ENCODE measurements at places on chromosomes 13 and 19.
A peak's percentile ranks its signal among the peaks of the same experiment; 100 is the strongest.

- DNase-seq: no peak
Measured at GRCh38 chr19:17209126-17210036, 5.8 kb upstream of the USE1 start.

- DNase-seq: no peak
Measured at GRCh38 chr13:87131611-87132010, 539.6 kb upstream of the SLITRK5 start.

DNA sequence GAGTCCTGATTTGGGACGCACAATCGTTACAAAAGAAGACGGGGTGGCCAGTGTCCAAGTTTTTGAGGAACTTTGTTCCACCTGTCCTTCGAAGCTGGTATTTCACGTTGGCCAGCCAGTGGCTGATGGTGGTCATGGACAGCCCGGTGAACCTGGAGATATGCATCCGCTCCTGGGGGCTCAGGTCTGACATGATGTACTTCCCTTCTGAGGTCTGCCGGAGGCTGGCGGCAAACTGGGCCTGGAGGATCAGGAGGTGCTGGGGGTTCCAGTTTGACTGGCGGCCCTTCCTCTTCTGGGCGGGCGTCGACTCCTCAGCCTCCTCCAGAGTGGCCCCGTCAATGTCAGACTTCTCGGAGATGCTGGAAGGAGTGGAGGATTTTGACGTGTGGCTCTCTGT lies 72.4 kb downstream of the TSHZ3 start:
- DNase-seq: no peak

DNA sequence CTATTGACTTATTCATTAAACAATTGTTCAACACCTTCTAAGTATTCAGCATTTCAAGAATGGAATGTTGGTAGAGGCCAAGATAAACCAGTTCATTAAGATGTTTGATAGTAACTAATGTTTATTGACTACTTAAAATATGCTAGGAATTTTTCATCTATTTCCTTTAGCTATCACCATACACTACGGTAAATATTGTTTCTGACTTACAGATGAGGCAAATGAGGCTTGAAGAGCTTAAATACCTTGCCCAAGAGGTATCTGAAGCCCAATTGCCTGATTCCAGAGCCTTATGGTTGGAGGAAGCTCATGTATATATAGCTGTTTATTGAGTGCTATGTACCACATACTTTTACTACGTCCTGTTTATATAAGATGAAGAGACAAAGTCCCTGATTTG lies 286.2 kb downstream of the NDFIP2 start:
- DNase-seq: no peak

DNA sequence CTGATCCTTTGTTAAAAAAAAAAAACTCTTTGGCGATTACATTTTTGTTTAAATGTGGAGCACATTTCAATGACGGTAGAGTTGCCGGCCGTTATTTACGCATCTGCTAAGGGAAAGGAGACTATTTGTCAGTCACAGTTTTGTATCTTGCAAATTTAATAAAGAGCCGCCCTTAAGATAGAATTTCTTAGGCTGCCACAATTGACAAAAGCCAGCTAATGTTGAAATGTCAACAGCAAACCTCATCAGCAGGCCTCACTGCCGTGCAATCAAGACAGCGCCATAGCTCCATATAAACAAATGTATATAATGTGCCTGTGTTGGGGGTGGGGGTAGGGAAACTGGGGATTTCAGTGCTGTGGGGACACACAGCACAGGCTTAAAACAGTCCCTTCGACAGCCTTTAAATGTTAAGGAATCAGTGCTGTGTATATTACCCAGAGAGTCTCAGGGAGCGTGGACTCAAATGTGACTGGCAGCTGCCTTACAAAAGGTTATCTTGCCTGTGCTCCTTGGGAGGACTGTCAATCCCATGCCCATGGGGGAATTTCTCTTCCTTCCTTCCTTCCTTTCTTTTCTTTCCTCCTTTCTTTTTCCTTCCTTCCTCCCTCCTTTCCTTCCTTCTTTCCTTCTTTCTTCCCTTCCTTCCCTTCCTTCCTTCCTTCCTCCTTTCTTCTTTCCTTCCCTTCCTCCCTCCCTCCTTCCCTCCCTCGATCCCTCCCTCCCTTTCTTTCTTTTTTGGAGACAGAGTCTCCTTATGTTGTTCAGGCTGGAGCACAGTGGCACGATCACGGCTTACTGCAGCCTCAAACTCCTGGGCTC lies 108.0 kb downstream of the URI1 start:
- DNase-seq: no peak

DNA sequence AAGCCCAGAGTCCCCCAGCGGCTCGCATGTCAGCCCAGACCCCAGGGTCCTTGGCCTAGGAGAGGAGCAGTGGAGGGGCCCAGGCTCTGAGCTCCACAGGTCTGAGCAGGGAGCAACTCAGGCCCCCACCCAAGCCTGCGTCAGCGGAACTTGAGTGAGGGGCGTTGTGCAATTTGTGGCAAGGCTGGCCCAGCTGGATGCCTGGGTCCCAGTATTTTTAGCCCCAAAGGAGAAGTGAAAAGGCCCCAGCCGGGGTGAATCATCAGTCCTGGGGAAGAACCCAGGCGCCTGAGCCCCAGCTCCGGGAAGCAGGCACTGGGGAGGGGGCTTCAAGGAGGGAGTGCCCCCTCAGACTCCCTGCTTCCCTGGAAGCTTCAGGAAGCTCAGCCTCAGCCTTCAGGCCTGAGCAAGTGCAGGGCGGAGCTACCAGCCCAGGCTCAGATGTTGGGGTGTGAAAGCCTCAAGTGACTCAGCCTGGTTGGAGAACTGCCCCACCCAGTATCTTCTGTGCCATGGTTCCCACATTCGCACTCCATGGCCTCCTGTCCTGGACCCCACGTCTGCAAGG lies 7.2 kb downstream of the MED29 start:
- DNase-seq: no peak

DNA sequence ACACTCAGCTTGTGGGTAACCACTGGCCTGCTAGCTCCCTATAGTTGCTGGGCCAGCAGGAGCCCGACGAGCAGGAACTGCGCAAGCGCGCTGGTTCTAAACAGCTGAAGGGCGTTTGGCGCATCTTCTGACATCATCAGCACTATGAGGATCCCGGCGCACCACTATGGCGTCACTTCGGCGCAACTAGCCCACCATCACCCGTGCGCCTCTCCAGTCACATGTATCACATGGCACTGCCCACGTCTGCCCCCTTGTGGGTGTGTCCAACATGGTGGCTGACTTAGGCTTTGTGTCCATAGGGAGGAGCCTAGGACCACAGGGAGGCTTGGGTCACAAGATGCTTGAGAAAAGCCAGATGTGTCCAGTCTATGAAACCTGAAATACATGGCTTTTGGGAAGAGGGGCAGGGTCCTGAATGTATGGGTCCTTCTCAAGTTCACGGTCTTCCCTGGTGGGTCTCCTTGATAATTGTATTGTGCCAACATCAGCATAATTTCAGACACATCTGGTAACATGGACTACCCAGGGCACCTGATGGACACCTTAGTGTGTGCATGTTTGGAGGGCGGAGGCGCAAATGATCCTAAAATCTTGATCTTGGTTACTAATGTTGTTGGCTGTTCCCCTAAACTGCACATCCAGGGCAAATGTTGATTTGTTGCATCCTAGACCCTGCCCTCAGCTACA lies 18.0 kb downstream of the KLK4 start:
- no peak for DNase-seq

GRCh38 chr19:38733493-38734175 lies 10.6 kb downstream of the CAPN12 start:
- no peak for DNase-seq

DNA sequence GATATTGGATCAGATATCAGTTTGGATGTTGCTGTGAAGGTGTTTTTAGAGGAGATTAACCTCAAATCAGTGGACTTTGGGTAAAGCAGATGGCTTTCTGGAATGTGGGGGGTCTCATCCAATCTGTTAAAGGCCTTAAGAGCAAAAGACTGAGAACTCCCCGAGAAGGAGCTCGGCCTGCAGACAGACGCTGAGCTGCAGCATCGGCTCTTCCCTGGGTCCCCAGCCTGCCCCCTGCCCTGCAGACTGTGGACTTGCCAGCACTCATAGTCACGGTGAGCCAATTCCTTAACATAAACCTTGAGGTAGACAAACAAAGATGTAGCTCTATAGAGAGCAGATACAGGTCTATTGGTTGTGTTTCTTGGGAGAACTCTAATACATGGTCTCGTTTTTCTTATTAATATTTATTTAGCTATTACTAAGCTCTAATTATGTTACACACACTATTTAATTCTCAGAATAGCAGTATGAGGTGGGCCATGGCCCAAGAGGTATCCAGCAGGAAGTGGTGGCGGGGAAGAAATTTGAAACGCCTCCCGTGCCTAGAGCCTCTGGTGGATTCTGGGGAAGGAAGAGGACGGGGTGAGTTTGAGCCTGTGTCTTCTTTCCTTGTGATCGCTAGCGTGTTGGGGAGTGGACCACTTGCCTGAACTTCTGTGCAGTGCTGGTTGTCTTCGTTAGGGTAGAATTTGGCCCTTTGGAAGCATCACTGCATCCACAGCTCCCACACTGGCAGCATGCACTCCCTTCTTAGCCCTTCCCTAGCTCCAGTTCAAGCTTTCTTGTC lies 305.3 kb downstream of the TEX29 start:
- DNase-seq: no peak

- DNase-seq: no peak
Measured at GRCh38 chr19:52703917-52704316, 30.9 kb downstream of the ZNF611 start.

- DNase-seq: no peak
Measured at GRCh38 chr13:27374126-27374613, 50.2 kb upstream of the GTF3A start.

- DNase-seq: no peak
Measured at GRCh38 chr19:4429771-4430171, 27.3 kb downstream of the CHAF1A start.

DNA sequence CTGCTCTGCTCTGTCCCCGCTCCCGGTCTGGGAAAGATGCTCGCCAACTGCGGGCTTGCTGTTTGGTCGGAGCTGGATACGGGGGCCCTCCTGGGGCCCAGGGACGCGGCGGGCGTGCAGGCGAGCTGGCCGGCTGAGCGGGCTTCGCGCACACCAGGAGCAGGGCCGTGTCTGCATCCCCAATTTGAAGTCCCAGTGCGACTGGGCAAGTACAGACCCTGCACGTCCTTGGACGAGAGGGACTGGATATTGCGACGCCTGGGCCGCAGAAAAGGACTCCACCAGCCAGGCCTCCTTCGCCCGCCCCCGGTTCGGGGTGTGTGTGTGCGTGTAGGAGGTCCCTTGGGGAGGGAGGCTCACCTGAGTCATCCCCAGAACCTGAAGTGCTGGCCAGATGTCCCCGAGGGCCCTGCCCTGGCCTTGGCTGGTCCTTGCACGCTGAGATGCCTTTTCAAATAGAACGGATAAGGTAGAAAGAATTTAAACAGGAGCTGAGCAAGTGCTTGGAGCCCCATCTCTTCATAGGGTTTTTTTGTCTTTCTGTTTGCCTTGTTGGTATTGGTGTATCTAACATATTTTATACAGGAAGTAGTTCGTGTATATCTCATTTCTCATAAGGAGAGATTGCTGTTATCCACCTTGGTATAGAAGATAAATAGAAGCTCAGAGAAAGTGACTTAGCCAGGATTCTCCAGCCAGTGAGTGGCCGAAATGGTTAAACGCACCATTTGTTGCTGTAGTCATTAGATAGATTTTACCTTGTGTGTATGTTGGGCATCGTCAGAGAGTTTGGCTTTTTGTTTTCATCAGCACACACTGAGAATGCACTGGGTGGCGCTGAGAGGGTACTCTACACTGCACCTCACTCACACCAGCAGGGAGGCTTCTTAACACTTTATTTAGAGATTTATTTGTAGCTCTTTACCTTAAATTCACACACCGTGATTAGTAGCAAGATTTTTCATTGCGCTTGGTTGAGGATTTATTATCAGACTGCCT lies 1.1 kb downstream of the NAXD start:
- DNase-seq: no peak

DNA sequence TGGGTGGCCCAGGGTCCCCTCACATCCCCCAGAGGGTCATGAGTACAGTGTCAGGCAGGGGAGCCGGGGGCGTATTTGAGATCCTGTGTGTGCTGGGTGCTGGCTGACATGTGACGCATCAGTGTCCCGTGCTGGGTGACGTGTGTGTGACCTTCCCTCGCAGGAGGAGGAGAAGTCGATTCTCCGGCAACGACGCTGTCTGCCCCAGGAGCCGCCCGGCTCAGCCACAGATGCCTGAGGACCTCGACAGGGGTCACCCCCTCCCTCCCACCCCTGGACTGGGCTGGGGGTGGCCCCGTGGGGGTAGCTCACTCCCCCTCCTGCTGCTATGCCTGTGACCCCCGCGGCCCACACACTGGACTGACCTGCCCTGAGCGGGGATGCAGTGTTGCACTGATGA lies 25.8 kb downstream of the PNPLA6 start:
- no peak for DNase-seq

DNA sequence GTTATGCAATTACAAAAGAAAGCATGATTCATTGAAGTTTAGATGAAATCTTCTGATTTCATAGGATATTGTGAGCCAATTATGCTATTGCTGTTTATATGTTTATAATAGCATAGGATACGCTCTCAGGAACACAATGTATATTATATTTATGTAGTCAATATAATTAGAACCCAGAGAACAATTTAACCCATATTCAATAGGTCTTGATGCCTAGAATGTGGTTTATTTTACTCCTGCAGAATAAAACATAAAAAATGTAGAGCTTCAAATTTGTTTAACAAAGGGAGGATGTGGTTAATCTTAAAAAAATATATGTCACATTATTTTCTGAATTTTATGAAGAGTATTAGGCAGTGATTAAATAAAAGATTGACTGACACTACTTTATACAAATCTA lies 380.8 kb upstream of the SPRY2 start:
- no peak for DNase-seq

GRCh38 chr13:106475852-106476251 lies 59.6 kb downstream of the EFNB2 start:
- DNase-seq: no peak

DNA sequence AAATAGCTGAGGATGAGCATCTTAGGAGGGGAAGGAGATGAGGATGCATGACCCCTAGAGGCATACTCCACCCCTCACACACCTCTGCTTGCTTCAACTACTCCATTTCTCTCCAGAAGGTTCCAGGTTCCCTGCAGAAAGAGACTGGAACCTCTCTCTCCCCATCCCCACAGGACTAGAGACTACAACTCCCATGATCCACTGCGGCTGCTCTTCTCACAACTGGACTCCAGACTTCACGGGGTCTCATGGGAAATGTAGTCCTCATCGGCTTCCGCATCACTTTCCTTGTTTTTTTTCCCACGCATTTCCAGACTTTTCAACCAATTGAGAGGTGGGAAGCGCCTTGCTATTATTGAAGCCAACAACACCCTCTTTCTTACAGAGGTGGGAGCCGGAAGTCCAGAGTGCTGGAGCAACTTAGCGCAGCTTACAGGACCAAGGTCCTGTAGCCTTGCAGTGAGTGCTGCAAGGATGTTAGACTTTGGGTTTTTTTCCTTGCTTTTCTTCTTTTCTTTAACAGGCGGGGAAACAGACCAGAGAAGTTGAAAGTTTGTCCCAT lies 13.9 kb upstream of the CACNG6 start:
- peak; percentile 62 for DNase-seq

GRCh38 chr19:49890349-49891311 lies 6.1 kb downstream of the IL4I1 start:
- DNase-seq: no peak

GRCh38 chr13:97810152-97810551 lies 143.3 kb upstream of the IPO5 start:
- peak; percentile 3 for DNase-seq

GRCh38 chr19:3361384-3362216 lies 4.8 kb upstream of the NFIC start:
- DNase-seq: no peak
